D341Med (cell line): ENCODE measurements at places on chromosomes 12 and 14.

GRCh38 chr12:131105351-131105735, 151.6 kb downstream of the ADGRD1 start:
- DNase-seq = no peak

DNA sequence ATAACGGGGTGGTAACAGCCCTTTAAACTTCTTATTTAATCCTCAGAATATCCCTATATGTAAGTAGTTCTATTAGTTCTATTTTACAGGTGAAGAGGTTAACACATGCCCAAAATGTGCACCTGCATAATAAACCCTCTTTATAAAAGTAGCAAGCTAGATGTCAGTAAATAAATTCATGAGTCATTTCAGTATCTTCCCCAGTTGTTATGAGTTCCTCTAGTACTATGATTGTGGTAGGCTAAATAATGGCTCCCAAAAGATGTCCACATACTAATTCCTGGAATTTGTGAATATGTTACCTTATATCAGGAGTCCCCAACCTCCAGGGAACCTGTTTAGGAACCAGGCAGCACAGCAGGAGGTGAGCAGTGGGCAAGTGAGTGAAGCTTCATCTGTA, 106.5 kb downstream of the TMTC3 start:
- DNase-seq = no peak

GRCh38 chr12:108495054-108495453, 20.0 kb upstream of the FICD start:
- DNase-seq = peak; percentile 57

GRCh38 chr12:94587266-94588241, 62.8 kb downstream of the TMCC3 start:
- no peak for DNase-seq

- no peak for DNase-seq
Measured at GRCh38 chr14:61525293-61526011, 169.9 kb upstream of the HIF1A start.

- DNase-seq = no peak
Measured at GRCh38 chr14:85663256-85663655, 133.3 kb downstream of the FLRT2 start.
